ENCODE measurements at places on chromosomes 7 and 10. TPM values are rescaled to one million over a fixed set of nuclear protein-coding genes. Genes with fewer than 3 reads are reported as not detected.
A peak's percentile ranks its signal among the peaks of the same experiment; 100 is the strongest.

The COL1A2 gene
- total RNA-seq = 1,047 TPM

The CAV2 gene
- total RNA-seq = 89.7 TPM

- peak within 1 kb of the TSS; percentile 90 for H3K4me3 ChIP-seq
- H3K4me1 ChIP-seq = no peaks in the 10 kb centered on the region
- no peaks in the 10 kb centered on the region for H3K27me3 ChIP-seq
- H3K27ac ChIP-seq = peak within 1 kb of the TSS; percentile 98
Measured at GRCh38 chr10:27155066-27155754, at the start of gene MASTL. Gene MASTL (plus strand): TSS chr10:27155352. CDS start chr10:27155427, 75 bp downstream.

- no peak overlapping the region for H3K27ac ChIP-seq
- H3K27me3 ChIP-seq = no peaks in the 10 kb centered on the region
- H3K36me3 ChIP-seq = no peaks in the 10 kb centered on the region
- peaks cover 69% of the 10 kb centered on the region for H3K4me1 ChIP-seq
- H3K4me3 ChIP-seq = no peak overlapping the region
- no peak for DNase-seq
Measured at GRCh38 chr10:22698941-22699440, 15.4 kb downstream of the PIP4K2A start.

- no peak overlapping the region for H3K4me3 ChIP-seq
- no peak for DNase-seq
- no peak overlapping the region for H3K27ac ChIP-seq
Measured at GRCh38 chr7:142629588-142630260, 119.5 kb upstream of the PRSS1 start.

GRCh38 chr10:130224228-130224627, 88.0 kb downstream of the GLRX3 start:
- no peaks in the 10 kb centered on the region for H3K4me1 ChIP-seq
- no peaks in the 10 kb centered on the region for H3K27me3 ChIP-seq
- H3K27ac ChIP-seq = no peak overlapping the region
- no peak overlapping the region for H3K4me3 ChIP-seq
- H3K36me3 ChIP-seq = no peaks in the 10 kb centered on the region
- peak; percentile 19 for DNase-seq

GRCh38 chr10:132844069-132844809, 58.3 kb upstream of the NKX6-2 start:
- no peaks in the 10 kb centered on the region for H3K36me3 ChIP-seq
- DNase-seq = no peak
- no peak overlapping the region for H3K4me3 ChIP-seq
- no peaks in the 10 kb centered on the region for H3K4me1 ChIP-seq
- H3K27me3 ChIP-seq = no peaks in the 10 kb centered on the region
- H3K27ac ChIP-seq = no peak overlapping the region

- peaks cover 1% of the 10 kb centered on the region for H3K27me3 ChIP-seq
- H3K4me1 ChIP-seq = no peaks in the 10 kb centered on the region
- DNase-seq = no peak
- no peak overlapping the region for H3K4me3 ChIP-seq
Measured at GRCh38 chr7:26159243-26159642, 7.2 kb downstream of the NFE2L3 start.

DNA sequence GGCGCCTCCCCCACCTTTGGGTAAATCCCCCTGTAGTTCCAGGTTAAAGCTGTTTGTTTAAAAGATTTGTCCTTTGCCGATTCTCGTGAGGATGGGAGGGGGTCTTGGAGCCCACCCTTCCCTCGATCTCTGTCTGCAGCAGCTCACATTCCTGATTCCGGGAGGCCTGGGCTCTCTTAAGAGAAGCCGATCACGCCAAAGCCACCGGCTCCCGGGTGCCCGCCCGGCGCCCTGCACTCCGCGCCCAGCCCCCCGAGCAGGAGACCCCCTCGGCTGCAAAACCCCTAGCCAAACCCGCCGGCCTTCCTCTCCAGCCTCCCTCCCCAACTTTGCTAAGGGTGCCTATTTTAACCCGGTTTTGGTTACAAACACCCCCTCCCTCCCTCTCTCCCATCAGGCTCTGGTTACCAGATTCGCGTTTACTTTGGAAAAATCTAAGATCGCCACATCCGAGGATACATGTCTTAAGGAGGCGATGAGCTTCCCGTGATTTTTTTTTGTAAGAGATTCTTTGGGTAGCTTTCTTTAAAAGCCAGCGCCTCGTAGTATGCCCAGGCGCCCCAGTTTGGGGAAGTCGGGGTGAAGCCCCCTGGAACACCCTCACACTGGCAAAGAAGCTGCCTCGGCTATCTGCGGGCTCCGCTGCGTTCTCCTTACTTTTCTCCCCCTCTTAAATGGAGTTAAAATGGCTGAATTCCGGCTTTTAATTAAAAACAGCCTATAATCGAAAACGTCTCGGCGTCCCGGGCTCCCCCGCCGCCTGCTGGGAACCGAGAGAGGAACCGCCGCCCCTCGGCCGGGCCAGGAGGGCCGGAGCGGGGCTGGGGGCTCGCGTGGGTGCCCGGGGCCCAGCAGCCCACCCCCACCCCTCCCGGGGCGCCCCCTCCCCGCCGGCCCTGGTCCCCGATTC, 983 bp downstream of the TNRC18 start:
- H3K36me3 ChIP-seq = no peaks in the 10 kb centered on the region

- H3K27me3 ChIP-seq = no peaks in the 10 kb centered on the region
- no peak overlapping the region for H3K4me3 ChIP-seq
- H3K27ac ChIP-seq = no peak overlapping the region
- no peak for DNase-seq
- H3K4me1 ChIP-seq = peaks cover 30% of the 10 kb centered on the region
Measured at GRCh38 chr10:114363745-114364454, 40.4 kb downstream of the AFAP1L2 start.

DNA sequence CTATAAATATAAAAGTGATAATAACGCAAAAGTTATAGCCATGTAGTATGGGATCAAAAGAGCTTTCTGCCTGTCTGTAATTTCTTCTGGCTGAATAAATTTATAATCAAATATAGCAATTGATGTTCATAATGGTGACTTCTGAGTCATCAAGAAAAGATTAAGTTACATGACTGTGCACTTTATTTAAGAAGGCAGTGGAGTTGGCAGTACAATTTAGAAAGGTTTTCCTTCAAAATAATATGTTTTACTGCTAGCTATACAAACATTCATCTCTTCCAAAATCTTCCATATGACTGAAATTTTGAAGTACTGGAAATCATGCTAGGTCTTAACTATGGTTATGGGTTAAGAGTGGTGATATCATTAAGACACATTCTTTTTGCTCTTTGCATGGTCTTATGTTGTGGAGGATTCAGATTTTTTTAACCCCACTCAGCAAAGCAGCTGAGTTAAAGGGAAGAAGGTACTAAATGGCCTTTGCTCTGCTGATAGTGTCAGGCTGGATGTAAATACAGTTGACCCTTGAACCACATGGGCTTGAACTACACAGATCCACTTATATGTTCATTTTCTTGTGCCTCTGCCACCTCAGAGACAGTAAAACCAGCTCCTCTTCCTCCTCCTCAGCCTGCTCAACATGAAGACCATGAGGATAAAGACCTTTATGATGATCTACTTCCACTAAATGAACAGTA, 323.6 kb downstream of the BBS9 start:
- H3K4me1 ChIP-seq = no peaks in the 10 kb centered on the region
- no peaks in the 10 kb centered on the region for H3K36me3 ChIP-seq
- no peak overlapping the region for H3K27ac ChIP-seq
- no peak for DNase-seq
- H3K4me3 ChIP-seq = no peak overlapping the region

Data from sigmoid colon (tissue), 7 donors.